Activated CD4-positive, CD25-positive, alpha-beta regulatory T cell treated with anti-CD3 and anti-CD28 coated beads, Interleukin-2, amount 50 U/mL, for 16 hours (primary cell): ENCODE measurements at places on chromosomes 12 and 14.

DNA sequence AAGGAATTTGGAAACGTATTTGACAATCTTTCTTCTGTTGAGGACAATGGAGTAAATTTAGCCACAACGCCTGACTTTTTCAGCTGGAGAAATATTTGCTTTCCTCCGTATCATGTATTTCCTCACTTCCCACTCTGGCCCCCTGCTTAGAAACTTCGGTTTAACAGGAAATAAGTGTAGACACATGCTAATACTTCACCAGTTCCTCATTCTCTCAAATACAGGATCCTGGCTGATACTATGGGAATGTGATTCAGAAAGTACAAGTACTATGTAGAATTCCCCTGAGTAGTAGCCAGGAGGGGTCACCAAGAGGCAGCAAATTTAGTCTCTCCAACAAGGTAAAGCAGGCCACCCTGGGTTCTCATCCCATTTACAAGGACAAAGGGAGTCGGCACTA, 58.0 kb downstream of the FAR2 start:
- no peak for DNase-seq

- no peak for DNase-seq
Measured at GRCh38 chr12:112166051-112167015, 41.0 kb downstream of the TRAFD1 start.

DNA sequence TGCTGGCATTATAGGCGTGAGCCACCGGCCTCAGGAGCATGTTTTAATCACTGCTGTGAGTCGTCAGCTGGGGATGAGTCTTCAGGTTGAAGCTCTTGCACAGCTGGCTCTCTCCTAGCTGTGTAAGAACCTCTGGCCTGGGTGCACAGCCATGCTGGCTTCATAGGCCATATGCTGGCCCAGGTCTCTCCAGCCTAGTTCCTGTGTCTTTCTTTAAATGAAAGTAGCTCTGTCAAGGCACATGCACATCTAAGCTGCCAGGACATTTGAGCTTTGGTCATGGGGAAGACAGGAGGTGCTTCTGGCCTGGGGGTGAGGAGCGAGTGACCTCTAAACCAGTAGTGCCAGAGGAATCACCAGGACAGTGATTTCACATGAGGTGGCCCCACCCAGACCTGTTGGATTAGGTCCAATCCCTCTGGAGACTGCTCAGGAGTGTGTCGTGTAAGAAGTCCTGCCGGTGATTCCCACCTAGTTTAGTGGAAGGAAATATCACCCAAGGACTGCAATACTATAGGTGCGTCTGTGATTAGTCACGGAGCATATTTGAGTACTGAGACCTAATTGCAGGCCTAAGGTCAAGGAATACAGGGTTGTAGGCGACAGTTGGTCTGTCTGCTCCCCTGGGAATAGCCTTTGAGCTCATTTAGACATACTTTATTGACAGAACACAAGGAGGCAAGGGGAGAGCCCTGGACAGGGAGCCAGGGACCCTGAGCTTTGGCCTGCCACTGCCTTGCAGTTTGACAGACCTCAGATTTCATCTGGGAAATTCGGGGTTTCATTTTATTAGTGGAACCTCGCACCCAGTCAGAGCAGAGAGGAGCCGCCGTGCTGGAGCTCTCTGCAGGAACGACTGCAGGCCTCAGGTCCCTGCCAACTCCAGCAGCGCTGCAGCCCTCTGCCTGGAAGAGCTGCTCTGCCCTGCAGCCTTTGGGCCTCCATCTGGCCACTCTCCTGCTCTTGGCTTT, 67.0 kb downstream of the ANKRD9 start:
- no peak for DNase-seq

- no peak for DNase-seq
Measured at GRCh38 chr12:32568228-32568627, 110.9 kb upstream of the DNM1L start.

DNA sequence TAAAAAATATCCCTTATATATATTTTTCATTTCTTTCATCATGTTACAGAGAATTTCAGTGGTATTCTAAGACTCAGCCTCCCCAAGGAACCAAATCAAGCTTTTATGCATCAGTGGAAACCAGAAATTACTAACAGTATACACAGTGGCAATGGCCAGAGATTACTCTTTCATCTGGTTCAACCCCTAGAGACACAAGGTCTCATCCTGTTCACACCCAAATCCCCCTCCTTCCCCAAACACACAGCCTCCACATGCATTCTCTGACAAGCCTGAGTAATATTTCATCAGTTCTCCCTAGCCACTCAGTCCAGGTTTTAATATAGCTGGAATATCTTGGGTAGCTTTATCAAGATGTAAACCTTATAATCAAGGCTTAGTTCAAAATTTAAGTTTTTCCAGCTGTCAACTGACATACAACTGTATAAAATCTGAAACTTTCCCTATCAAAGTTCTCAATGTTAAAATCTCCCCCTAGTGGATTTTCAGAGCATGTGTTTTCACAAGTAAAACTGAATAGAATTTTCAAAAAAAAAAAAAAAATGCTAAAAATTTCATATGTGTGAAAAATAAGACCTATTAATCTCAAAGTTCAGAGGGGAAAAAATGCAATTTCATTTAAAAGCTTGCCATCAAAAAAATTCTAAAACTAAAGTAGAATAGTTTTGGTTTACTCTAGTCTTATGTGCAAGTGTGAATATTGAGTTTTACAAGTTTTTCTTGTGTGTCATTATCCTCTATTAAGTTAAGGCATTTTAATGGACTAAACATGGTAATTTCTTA, 10.5 kb upstream of the SSTR1 start:
- DNase-seq: no peak

- DNase-seq: no peak
Measured at GRCh38 chr12:107492393-107493134, 193.0 kb upstream of the PWP1 start.
